ENCODE measurements at places on chromosomes 5 and 9.

GRCh38 chr5:919356-920000, 26.8 kb downstream of the TRIP13 start:
- DNase-seq: no peak

DNA sequence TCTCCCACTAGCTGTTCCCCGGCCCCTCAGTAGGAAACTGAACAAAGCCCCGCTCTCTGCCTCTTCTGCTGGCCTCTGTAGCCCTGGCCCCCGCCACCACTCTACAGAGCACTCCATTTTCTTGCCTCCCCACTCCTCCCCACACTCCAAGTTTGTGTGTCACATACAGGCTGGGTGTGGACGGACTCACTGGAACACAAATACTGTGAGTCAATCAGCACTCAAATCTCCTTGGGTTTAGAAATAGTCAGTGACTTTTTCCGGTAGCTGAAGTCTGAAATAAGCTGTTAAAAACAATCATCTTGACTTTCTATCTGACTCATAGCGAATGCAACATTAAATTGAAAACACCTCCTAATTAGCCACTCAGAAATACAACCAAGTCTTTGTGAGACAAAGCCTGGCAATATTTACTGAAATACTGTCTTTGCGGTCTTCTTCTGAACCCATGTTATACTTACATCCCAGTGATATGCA, 122.5 kb downstream of the LHFPL2 start:
- DNase-seq: no peak

- no peak for DNase-seq
Observed at GRCh38 chr5:143059355-143059754, 289.2 kb downstream of the ARHGAP26 start.

GRCh38 chr5:62142351-62142750, 163.7 kb upstream of the KIF2A start:
- DNase-seq: no peak

DNA sequence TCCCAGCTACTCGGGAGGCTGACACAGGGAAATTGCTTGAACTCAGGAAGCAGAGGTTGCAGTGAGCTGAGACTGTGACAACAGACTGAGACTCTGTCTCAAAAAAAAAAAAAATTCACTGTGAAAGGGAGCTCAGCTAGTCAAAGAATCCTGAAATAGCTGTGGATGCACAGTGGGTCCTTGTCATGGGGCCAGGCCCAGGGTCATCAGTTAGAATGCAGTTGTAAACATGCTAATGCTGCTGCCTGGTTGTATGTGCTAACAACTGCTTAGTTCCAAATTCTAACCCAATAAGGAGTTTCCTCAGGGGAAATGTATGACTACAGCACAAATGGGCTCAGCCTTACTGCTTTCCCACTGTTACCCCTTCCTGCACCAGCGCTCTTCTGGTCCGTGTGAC, 84.0 kb downstream of the PALM2AKAP2 start:
- no peak for DNase-seq

DNA sequence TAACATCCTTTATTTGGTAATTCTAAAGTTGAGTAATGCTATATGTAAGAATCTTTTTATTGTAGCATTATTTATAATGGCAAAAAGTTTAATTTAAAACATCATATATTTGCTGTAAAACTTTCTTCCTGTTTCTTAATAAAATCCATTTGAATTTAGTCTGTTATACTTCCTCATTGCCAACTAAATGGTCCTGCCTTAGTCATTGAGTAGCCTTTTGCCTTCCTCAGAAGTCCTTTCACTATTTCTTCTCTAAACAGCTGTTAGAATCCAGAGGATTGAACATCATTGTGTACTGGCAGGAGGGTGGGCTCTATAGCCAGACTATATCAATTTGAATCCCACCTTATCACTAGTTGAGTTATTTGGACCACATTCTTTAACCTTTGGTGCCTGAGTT, 11.0 kb downstream of the SLC44A1 start:
- DNase-seq: no peak

GRCh38 chr5:56498759-56499395, 265.7 kb upstream of the ANKRD55 start:
- DNase-seq: no peak

DNA sequence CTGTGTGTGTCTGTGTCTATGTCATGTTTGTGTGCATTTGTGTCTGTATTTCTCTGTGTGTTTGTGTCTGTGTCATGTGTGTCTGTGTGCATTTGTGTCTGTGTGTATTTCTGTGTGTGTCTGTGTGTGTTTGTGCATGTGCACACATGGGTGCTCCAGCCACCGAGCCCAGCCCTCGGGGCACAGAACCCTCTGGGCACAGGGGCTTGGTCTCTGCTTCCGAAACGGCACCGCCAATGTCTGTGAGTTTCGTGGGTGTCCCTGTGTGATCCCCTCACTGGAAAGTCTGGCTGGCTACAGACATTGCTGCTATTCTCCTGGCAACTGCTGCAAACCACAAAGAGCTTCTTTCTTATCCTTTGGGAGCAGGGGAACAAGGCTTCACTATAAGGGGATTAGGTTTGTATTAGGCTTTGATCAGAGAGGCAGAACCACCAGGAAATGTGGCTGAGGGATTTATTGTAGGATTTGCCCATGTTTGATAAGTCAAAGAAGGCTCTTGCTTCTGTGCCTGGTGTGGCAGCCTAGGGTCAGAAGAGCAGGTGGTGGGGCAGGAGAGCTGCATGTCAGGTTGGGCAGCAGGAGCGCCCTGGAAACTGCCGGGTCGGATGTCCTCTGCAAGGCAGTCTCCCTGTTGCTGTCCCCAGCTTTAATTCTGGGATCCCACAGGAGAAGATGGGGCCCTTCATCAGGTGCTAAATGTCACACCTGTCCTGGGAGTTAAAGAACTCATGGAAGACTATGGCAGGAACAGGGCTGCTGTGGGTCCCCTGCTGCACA, 39.6 kb upstream of the FCN1 start:
- DNase-seq: no peak

- DNase-seq: no peak
Observed at GRCh38 chr9:37413311-37413710, 9.2 kb upstream of the GRHPR start.

GRCh38 chr5:139494832-139495231, 12.3 kb upstream of the STING1 start:
- no peak for DNase-seq

GRCh38 chr9:131010482-131011273, 1.7 kb downstream of the LAMC3 start:
- no peak for DNase-seq

- no peak for DNase-seq
Observed at GRCh38 chr9:137162505-137163364, 7.1 kb downstream of the LRRC26 start.

DNA sequence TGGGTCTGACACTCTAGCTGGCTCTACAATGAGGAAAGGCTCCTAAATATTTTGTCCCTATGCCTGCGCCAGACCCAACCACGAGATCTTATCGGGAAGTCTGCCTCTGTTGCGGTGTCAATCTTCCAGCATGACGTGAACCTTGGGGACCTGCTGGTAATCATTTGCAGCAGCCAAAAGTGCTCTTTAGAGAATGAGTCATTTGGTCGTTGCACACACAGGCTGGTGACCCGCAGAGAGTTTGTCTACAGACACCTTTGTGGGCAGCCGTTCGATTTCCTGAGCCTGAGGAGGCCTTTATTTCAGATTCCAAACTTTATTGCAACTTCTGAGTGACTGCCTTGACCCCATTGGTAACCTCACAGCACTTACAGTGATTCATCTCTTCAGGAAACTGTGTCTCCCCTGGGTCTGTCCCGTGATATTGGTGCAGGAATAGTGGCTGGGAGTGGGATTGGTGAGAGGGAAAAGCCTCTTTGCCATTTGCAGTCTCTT, 326.1 kb downstream of the NSG2 start:
- no peak for DNase-seq

GRCh38 chr9:132216861-132217619, 55.2 kb downstream of the NTNG2 start:
- DNase-seq: no peak

DNA sequence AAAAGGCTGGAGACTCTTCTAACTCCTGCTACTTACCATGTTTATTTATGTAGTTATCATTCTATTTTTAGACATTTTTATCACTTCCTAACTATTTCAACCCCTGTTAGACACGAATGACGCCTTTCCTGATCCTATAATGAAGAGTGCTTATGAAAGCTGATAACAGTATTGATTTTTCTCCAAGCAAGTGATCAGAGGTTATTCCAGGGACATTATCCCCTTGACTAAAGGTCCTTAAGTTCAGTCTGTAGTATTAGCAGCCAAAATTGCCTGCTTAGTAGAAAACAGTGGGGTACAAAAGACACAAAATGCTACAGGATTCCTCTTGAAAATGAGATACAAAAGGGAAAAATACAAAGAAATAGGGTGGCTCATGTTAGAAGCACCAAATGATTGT, 235.6 kb downstream of the DNAH5 start:
- no peak for DNase-seq

DNA sequence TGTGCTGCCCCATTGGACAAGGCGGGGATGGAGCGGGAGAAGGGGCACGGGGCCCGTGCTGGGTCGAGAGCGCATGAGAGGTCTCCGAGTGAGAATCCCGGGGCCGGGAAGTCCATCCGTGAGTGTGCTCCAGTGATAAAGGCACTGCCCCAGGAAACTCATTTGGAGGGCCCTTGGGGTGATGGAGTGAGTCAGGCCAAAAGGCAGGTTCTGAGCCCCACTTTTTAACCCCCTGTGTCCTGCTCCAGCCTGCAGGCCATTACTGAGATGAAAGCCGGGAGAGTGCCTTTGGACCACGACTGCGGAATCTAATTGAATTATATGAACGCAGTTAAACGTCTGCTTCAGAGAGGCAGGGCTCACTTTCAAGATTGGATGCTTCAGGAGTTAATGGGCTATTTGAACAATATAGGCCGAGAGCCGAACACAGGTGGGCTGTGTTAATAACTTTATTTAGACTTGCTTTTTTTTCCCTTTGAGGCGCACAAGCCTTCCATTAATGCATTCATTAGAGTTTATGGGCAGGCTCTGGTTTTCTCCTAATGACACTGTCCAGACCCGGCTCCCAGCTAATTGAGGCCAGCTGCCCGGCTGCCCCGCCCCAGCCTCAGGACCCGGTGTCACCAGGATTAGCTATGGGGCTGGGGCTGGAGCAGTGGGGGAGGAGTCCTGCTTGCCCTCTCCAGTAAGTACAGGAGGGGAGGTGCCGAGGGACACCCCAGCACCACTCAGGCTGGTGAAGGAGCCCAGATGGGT, 79.1 kb upstream of the LMX1B start:
- no peak for DNase-seq

GRCh38 chr5:53814819-53815218, 254.4 kb downstream of the NDUFS4 start:
- DNase-seq: no peak

DNA sequence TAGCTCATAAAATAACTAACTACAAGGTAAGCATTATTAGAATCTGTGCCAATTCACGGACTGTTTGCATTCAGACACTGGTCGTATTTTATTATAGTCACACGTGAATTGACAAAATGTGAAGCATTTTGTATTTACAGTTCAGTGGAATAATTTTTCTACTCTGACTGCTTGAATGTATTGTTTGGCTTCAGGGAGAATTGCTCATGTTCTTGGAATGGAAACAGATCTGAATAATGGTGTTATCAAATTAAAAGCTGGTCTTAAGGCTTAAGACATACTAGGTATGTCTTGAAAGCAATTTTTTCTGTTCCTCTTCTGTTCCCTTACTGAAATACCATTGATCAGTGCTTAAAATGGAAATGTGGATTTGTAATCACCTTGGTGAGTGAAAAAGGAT, 543.7 kb upstream of the TLE4 start:
- DNase-seq: no peak

DNA sequence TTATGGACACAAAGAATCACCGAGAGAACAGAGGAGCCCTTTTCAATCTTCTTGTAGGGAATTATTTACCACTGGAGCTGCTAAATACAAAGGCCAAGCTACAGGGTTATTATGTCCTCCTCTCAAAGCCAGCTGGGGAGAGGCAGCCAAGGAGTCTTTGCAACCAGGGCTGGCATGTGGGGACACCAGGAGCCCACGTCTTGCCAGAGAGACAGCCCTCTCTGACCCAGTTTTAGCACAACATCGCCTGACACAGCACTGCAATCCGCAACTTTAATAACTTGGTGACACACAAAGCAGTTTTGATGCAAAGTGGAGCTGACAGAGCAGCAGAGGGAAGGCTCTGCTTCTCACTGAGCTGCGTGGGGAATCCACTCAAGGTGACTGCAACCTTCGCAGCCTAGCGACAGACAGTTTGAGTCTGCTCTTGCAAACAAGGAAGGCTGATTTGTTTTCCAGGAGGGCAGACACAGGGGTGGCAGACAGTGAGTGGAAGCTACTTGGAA, 33.6 kb downstream of the TLR4 start:
- no peak for DNase-seq

DNA sequence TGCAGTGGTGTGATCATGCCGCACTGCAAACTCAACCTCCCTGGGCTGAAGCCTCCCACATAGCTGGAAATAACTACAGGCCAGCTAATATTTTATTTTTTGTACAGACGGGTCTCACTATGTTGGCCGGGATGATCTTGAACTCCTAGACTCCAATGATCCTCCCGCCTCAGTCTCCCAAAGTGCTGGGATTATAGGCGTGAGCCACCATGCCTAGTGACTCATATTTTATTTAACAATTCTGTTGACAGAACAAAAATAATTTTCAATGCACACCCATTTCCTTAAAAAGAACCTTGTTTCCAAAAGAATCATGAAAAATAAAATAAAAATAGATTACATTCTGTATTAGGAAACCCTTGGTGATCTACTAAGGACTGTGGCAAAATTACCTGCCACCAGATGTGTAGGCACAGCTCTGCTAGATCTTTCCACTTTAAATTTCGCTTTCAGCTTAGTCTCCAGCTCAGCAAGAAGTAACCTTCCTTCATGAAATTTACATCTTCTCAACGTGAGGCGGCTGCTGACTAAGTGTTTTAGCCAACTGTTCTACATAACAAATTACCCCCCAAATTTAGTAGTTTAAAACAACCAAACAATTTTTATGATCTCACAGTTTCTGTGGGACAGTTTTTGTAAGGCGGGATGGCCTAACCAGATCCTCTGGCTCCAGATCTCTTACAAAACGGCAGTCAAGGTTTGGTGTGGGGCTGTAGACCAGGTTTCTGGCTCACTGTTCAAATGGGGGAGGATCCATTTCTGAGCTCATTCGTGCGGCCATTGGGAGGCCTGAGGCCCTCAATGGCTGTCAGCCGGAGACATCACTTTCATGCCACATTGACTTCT, 32.6 kb upstream of the GOLPH3 start:
- no peak for DNase-seq

GRCh38 chr9:105646879-105647594, 15.2 kb upstream of the TAL2 start:
- DNase-seq: no peak
